ENCODE measurements at places on chromosomes 1 and 21.

- DNase-seq, result no peak
Observed at GRCh38 chr1:225940385-225941151, 452 bp downstream of the LEFTY2 start.

- DNase-seq, result no peak
Observed at GRCh38 chr1:113779542-113779941, 20.3 kb upstream of the PHTF1 start.

- DNase-seq, result peak; percentile 61
Observed at GRCh38 chr1:121458291-121459048, 273.7 kb downstream of the SRGAP2C start.

DNA sequence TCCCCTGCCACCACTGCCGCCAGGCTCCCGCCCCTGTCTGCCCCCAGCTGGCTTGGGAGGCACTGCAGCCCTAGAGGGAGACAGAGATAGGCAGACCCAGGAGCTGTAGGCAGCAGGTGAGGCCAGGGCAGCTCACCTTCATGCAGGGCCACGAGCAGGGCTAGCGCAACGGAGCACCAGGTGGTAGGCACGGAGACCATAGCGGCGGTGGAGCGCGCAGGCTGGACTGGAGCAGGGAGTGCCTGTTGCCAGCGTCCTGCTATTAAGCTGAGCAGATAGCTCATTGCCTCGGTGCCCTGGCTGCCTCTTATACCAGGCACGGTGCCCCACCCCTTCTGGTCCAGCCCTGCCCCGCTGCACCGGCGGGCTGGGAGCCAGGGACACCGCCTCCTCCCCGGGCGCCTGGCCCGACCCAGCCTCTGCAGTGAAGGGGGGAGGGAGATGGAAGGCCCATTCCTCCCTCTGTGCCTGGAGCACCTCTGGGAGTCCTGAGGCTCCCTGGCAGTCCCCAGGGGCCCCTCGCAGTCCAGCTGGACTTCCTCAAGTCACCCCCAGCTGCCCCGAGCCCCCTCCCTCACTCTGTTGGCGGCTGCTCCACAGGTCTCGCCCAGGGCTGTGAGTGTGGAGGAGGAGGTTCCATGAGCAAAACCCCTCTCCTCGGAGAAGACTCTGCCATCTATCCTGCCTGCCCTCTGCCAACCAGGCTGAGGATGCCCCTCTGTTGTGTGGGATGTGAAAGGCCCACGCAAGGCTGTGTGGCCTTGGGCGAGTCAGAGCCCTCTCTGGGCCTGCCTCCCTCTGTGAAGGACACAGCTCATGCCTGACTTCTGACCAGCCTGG, at the start of gene EDN2:
TSS of gene EDN2 (minus strand) at position 282 of the 840 bp plus-strand sequence. CDS start at position 200, 82 bp downstream.
- DNase-seq, result no peak

- no peak for DNase-seq
Observed at GRCh38 chr1:207818971-207819451, 67.2 kb downstream of the CD46 start.

DNA sequence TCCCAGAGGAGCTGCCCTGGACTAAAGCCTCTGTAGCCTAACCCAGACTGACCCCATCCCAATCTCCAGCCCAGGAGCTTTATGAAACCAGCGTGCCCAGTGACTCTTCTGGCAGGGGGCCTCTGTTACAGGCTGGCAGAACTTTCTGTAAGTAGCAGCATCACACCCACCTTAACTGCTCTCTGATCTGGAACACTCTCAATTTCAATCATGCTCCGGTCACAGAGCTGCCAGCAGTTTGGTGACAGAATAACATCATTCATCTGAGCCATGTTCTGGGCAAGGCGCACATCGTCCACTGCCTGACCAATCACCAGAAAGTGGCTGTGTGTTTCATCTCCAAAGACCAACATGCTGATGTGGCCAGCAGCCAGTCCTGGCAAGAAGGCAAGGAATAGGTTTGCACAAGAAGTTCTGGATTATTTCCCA, 14.7 kb downstream of the ADCY10 start:
- DNase-seq, result no peak

- no peak for DNase-seq
Observed at GRCh38 chr1:209162651-209163050, 420.9 kb upstream of the CAMK1G start.

DNA sequence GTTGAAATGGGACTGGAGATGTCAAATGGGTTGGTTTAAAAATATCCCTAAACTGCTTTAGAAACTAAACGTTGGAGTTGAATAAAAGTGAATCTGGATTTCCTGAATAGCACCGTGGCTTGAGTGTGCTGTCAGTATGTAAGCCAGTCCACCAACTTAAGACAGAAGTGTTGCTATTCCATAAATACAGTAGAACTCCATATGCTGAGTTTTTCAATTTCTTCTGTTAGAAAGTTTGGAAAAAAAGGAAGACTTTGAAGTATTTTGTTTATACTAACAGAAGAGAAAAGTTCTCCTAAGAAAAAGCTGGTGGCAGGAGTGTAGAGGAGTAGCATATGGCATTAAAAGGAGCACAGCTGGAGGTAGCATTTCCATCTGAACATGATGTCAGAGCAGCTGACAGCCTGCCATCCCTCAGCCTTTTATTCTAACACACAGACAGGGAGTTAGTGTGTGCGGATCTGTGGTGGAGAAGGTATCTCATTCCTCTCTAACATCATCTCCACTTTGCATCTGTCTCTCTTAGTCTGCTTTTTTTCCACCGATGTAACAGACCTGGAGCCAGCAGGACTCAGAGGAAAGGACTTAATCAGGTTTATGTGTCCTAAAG, at the start of gene ZBTB18:
TSS of gene ZBTB18 (plus strand) at position 449 of the 610 bp plus-strand sequence. CDS start at position 598, 149 bp downstream.
- no peak for DNase-seq

DNA sequence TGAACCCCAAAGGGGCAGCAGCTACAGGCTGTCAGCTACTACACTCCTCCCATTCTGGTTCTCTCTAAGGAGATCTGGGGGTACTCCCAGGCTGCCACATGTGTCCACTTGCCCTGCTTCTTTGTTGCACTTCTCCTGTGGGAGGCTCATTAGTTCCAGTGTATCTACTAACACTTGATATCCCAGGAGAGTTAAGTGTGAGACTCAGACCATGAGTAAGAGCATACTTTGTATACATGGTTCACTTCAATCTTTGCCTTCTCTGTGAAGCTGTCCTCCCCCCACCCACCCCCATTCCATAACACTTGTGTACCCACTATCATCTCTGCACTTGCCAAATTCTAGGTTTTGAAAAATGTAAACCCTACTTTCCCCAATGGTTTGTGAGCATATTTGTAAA, 34.9 kb upstream of the GADD45A start:
- no peak for DNase-seq

GRCh38 chr1:185694081-185694480, 40.1 kb upstream of the HMCN1 start:
- peak; percentile 52 for DNase-seq

GRCh38 chr1:100866901-100867206, 27.8 kb downstream of the EXTL2 start:
- DNase-seq, result no peak

DNA sequence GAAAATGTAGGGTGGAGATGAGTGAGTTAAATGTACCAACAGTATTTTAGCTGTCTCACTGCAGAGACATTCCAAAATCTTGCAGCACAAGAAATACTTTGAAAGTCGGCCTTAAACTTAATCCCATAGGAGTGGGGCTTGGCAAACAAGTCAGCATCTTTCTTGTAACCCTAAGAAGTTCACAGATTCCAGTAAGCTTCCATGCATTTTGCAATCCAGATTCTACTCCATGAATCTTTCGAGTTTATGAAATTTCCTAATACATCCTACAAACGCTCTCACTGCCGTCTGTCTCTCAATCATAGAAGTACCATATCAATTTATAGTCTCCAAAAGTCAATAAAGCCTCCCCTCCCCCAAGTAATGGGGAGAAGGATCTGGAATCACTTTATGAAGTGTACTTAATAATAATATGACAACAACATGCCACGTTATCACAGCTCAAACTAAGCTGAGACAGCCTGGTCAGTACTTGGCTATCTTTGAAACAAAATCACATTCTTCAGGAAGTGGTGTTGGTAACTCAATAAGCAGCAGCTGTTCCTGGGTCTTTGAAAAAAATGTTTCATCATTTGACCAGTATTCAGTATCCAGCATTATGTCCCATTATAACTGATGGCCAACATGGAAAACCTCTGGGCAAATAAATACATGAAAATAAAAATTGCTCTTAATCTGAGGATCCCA, 317.4 kb upstream of the RUNX1 start:
- no peak for DNase-seq

- no peak for DNase-seq
Observed at GRCh38 chr1:90522432-90522831, 194.7 kb downstream of the BARHL2 start.

DNA sequence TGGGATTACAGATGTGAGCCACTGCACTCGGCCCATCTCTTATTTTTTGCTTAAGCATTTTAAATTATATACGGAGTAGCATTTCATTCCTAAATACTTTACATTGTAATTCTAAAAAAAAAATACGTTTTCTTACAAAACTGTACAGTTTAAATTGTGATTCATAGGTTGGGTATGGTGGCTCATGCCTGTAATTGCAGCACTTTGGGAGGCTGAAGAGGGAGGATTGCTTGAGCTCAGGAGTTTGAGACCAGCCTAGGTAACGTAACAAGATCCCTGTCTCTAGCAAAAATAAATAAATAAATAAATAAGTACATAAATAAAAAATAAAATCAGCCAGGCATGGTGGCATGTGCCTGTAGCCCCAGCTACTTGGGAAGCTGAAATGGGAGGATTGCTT, 24.6 kb downstream of the TBCE start:
- DNase-seq, result no peak

DNA sequence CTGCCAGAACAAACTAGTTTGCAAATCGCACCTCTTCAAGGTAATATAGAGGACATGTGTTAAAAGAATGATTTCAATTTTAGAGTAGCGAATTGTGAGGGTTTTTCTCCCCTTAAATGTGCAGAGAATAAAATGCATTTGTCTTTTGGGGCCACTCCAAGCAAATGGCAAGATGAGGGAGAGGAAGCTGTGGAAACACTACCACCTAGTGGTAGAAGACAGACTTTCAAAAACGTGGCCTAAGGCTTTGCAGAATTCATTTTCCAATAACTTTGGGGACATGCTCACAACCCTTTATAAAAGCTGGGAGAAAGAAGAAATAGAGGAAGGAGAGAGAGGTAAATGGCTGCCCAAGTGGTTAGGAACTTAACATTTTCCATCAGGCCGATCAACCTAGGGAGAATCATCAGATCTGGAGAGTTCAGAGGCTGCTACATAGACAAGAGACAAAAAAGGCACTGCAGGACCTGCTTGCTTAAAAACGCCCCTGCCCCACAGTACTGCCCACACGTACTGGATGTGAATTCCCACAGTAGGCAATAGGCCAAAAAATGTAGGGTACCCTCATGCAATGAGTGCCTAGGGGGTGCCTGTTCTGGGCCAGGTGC, 15.7 kb upstream of the RCAN1 start:
- DNase-seq, result peak; percentile 63

GRCh38 chr1:226638001-226638601, 89.5 kb downstream of the STUM start:
- DNase-seq, result no peak

DNA sequence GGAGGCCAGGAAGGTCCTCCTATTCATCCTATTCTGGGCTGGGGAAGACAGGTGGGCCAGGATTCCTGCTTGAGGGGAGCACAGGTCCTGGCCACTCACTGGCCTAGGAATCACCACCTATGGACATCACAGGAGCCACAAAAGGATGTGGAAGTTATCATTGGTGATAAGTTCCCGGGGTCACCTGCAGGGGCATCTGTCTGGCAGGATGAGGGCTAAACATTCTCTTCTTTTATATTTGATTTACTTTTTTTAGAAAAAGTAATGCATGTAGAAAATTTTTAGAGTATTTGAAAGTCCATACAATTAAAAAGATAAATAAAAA, 33.2 kb upstream of the KIAA0040 start:
- DNase-seq, result no peak

DNA sequence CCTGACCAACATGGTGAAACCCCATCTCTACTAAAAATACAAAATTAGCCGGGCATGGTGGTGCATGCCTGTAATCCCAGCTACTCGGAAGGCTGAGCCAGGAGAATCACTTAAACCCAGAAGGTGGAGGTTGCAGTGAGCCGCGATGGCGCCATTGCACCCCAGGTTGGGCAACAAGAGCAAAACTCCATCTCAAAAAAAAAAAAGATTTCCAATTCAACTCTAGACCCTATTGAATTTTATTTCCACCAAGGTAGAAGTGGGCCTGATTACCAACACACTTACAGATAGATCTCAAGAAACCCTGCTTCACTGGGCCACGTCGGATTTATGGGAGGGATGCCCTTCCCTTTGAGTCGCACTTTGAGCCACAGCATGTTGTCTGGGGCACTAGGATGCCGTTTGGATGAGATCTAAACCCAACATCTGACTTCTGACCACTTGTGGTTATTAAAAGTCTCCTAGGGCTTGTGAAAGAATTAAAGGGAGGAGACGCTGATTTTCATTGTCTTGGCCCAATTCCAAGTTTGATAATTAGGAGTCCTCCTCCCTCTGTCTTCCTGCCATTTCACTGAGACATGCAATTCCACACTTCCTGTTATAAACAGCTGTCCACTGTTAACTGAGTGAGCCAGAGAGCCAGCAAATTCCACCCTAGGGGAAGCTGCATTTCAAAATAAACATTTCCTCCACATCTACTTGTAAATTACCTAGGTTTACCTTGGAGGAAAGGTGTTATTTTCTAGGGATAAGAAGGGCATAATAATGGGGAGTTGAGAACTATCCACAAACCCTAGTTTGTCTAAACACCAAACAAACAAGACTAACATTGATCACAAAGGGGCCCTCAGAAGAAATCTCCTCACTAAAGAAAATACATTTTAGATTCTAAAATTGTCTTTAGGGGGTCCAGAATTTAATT, 5.2 kb upstream of the RERE start:
- DNase-seq, result no peak

GRCh38 chr1:36628804-36629203, 146.1 kb upstream of the CSF3R start:
- DNase-seq, result no peak

DNA sequence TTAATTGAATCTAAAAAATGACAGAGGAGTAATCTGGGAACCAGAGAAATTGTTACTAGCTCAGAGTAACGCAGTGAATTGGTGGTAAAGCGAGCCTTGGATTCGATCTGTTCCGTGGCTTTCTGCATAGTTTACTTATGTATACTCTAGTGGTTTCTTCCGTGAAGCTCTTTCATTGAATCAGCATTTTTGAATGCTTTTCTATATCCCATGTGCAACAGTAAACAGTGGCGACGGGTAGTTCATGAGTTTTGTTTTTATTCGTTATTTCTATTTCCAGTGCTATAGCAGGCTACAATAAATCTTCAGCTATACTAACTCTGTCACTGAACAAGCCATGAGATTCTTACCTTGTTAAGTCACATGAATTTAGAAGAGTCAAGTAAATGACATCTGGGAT, 14.5 kb upstream of the MAP3K7CL start:
- no peak for DNase-seq

DNA sequence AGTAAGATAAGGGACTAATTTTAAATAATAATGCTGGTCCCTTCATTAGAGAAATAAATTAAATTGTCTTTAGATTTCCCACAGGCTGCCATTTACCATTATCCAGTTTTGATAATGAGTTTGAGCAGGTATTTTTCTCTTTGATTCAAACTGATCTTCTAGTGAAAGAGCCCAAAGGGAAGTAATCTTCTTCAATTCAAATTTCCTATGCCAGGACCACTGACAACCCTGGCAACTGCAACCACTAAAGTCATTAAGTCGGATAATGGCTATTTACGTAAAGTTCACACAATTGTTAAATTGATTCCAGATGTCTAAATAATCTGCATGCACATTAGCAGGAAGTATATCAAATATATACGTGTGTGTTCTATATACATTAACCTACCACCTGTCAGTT, 399.3 kb downstream of the PTPRC start:
- DNase-seq, result no peak
